ENCODE measurements at places on chromosomes 13 and 19.

GRCh38 chr19:46356149-46357055 is 9.5 kb downstream of the PPP5C start:
- DNase-seq = no peak

DNA sequence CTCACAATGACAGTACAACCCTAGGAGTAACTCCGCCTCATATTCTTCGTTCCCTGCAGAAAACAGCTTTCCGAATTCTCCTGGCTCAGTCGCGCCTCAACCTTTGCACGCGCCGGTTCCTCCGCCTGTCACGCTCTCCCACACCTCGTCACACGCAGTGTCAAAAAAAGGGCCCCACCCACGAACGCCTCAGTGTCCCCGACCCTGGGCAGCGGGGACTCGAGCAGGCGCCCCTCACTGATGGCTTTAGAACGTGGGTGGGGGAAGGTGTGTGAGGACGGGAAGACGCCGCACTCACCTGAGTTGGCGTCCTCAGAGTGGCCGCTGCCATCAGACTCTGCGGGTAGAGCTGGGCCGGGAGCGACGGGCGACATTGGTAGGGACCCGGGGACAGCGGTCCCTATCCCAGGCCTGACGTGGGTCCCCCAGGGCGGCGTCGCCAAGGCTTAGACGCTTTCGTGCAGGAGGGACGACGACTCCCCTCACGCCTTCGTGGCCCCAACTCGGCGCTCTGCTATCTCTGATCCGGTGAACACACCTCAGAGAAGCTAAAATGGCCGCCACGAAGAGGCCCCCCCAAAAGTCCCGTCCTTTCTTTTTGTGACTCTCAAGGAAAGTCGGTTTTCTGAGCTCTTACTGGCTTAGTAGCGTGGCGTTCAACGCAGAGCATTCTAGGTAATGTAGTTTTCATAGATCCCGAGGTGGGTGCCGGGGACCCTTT is at the start of gene ZNF154:
TSS of gene ZNF154 (minus strand) at position 564 of the 721 bp plus-strand sequence. CDS start at position 331, 233 bp downstream.
- no peak for DNase-seq

DNA sequence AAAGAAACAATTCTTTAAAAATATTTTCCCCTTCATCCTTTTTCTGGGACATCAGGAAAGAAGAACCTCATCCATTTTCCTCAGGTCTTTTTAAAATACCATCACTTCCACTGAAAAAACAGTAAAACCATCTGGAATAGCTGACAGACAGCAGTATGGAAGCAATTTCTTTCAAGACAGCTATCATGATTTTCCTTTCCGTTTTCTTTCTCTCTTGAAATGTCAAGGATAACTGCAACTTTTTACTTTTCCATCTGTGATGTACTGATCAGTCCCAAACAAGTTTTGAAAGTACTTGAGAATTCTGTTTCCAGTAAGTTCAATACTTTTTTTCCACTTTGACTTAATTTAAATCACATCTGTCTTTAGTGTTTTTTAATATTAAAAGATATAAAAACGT is 211.2 kb downstream of the LHFPL6 start:
- DNase-seq = no peak

- DNase-seq = no peak
Measured at GRCh38 chr13:30810261-30810701, 74.9 kb downstream of the ALOX5AP start.

GRCh38 chr19:17021793-17022590 is 4.6 kb downstream of the CPAMD8 start:
- DNase-seq = no peak

DNA sequence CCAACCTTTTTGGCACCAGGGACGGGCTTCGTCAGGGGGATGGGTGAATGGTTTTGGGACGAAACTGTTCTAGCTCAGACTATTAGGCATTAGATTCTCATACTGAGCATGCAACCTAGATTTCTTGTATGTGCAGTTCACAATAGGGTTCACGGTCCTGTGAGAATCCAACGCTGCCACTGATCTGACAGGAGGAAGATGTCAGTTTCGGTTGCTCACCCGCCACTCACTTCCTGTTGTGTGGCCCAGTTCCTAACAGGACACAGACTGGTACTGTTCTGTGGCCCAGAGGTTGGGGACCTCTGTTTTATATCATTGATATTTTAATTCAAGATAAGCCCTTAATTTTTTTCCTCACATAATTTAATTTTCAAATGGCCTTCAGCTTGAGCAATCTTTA is 26.7 kb upstream of the TDRD3 start:
- DNase-seq = no peak

GRCh38 chr19:13007292-13008045 is 12.2 kb downstream of the NFIX start:
- DNase-seq = no peak

DNA sequence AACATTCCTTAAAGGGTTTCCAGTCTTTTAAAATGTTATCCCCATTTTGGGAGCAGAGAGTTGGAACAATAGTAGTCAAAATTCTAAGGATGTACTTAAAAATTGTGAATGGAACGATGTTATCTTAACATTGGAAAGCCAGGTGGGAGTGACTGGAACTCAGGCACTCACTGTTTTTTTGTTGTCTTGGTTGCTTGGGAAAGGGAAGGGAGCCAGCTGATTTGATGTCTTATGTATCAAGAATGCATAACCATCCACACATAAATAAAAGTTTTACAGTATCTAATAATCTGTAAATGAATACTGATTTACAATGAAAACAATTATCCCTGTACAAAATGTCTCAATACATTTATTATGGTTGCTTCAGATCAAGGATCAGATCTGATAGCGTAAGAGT is 88.7 kb downstream of the SLC10A2 start:
- DNase-seq = no peak

DNA sequence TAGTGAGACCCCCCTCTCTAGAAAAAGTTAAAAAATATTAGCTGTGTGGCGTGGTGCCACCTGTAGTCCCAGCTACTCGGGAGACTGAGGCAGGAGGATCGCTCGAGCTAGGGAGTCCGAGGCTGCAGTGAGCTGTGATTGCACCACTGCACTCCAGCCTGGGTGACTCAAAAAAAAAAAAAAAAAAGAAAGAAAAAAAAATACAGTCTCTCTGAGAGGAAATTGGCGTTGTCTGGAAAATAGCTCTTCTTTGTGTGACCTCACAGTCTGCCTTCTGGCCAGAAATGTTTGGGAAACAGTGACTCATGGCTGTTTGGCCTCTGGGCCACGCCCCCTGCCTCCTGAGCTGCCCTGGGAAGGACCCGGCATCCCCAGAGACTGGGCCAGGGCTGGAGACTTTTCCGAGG is 10.7 kb downstream of the MARCHF2 start:
- DNase-seq = no peak

DNA sequence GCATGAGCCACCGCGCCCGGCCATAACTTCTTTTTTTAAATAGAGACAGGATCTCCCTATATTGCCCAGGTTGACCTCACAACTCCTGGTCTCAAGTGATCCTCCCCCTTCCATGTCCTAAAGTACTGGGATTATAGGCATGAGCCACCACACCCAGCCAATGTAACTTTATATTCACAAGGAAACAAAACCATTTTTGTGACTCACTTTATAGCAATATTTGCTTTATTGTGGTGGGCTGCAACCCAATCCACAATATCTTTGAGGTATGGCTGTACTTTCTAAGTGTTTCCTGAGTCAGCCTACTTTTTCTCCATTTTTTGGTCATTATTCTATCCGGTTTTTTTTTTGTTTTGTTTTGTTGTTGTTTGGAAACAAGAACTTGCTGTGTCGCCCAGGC is 7.9 kb upstream of the ZIM3 start:
- DNase-seq = no peak

- no peak for DNase-seq
Measured at GRCh38 chr19:40279761-40280607, 5.2 kb downstream of the AKT2 start.

All from NCI-H1436 (cell line).